ENCODE measurements at places on chromosomes 5 and 9. TPM values are rescaled to one million over a fixed set of nuclear protein-coding genes. Genes with fewer than 3 reads are reported as not detected.

Gene PRRT1B
- 0.97 TPM for total RNA-seq

Gene KCNN2
- 0.16 TPM for total RNA-seq

Gene QRFP
- not detected for total RNA-seq

Gene PDE6A
- total RNA-seq, result 0.17 TPM

Gene CARD9
- 0.95 TPM for total RNA-seq

Gene GLDC
- 13.1 TPM for total RNA-seq

Gene TMC1
- 0.20 TPM for total RNA-seq

Gene ANAPC2
- total RNA-seq, result 21.7 TPM

Gene NXNL2
- total RNA-seq, result 0.78 TPM

Gene ORM2
- not detected for total RNA-seq

Gene LRRC8A
- total RNA-seq, result 34.3 TPM

Gene LECT2
- not detected for total RNA-seq

Gene EHMT1
- 40.5 TPM for total RNA-seq

Gene DIPK1B
- total RNA-seq, result 11.1 TPM

Gene CEMIP2
- 67.0 TPM for total RNA-seq

Gene NUP188
- 36.0 TPM for total RNA-seq

Gene PLPP6
- total RNA-seq, result 11.9 TPM

Gene ZNF79
- 6.1 TPM for total RNA-seq

Gene C9
- total RNA-seq, result not detected

Gene PDLIM4
- total RNA-seq, result 0.49 TPM

Gene CCDC192
- not detected for total RNA-seq

Gene MAP1B
- total RNA-seq, result 41.8 TPM

Gene LCN2
- 2.8 TPM for total RNA-seq

Gene MARCHF6
- 69.1 TPM for total RNA-seq

Gene MGAT4B
- 274 TPM for total RNA-seq

Gene ARL14EPL
- 0.19 TPM for total RNA-seq

Gene MYMK
- total RNA-seq, result not detected

Gene ZNF454
- not detected for total RNA-seq

Gene TGFBI
- 1,744 TPM for total RNA-seq

Gene SYK
- 0.25 TPM for total RNA-seq

Gene SHISAL2B
- total RNA-seq, result not detected

Gene ADAMTS2
- 0.09 TPM for total RNA-seq

Gene IRX2
- total RNA-seq, result 1.5 TPM

Gene PSAT1
- 165 TPM for total RNA-seq

Gene WNT8A
- total RNA-seq, result not detected

All from A549 treated with RU486 at 1 μM for 4 hours (cell line).